ENCODE measurements at places on chromosomes 12 and 14.

- no peak for DNase-seq
Observed at GRCh38 chr12:127925971-127926370, 341.0 kb upstream of the TMEM132C start.

- DNase-seq, result no peak
Observed at GRCh38 chr14:73795466-73795865, 56.2 kb upstream of the PTGR2 start.

DNA sequence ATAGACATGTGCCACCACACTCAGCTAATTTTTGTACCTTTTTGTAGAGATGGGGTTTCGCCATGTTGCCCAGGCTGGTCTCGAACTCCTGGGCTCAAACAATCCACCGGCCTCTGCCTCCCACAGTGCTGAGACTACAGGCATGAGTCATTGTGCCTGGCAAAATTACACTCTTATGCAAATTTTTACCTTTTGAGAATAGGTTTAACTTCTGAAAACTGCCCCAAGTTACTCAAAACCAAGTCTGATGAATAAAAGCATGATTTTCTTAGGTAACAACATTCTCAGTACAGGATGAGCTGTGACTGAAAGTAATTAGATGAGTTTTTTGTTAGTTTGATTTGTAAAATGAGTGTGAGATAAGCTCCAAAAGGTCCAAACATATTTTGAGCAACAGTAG lies 166.0 kb downstream of the RPS29 start:
- no peak for DNase-seq

DNA sequence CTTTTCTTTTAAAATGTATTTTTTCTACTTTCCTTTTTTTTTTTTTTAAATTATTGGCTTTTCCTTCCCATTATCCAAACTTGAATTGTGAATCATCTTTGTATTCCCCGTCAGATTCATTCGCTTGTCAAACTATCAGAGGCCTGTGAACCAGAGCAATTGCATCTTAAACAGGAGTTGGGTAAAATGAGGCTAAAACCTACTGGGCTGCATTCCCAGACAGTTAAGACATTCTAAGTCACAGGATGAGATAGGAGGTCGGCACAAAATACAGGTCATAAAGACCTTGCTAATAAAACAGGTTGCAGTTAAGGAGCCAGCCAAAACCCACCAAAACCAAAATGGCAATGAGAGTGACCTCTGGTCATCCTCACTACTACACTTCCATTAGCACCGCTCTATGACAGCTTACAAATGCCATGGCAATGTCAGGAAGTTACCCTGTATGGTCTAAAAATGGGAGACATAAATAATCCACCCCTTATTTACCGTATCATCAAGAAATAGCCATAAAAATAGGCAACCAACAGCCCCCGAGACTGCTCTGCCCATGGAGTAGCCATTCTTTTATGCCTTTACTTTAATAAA lies 19.9 kb downstream of the FUT8 start:
- DNase-seq, result no peak

DNA sequence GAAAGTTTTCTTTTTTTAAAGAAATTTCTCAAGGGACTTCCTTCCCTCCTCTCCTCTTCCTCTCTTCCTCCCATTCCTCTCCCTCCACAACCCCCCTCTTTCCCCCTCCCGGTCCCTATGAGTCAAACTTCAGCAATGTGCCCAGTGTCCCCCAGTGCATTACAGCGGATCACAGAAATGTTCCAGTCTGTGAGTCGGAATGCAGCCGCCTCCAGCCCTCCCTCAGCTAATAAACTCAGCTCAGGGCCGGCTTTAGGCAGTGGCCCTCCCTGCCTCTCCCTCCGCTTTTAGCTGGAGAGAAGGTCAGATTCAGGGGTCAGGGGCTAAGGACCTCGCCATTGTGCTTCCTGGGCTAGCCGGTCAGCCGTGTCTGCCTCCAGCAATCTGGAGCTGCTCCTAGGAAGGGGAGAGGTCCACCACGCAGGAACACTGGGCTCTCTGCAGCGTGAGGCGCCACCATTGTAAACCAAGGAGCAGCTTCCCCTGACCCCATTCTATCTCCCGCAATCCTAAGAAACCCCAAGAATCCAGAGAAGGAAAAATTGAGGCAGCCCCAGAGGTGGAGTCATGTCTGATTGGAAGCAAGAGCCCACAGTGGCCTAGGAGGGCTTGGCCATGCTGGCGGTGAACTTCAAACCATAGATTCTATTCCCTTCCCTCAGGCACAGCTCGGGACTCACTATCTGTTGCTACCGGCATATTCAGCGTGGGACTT lies 1.1 kb upstream of the HDAC7 start:
- peak; percentile 72 for DNase-seq

DNA sequence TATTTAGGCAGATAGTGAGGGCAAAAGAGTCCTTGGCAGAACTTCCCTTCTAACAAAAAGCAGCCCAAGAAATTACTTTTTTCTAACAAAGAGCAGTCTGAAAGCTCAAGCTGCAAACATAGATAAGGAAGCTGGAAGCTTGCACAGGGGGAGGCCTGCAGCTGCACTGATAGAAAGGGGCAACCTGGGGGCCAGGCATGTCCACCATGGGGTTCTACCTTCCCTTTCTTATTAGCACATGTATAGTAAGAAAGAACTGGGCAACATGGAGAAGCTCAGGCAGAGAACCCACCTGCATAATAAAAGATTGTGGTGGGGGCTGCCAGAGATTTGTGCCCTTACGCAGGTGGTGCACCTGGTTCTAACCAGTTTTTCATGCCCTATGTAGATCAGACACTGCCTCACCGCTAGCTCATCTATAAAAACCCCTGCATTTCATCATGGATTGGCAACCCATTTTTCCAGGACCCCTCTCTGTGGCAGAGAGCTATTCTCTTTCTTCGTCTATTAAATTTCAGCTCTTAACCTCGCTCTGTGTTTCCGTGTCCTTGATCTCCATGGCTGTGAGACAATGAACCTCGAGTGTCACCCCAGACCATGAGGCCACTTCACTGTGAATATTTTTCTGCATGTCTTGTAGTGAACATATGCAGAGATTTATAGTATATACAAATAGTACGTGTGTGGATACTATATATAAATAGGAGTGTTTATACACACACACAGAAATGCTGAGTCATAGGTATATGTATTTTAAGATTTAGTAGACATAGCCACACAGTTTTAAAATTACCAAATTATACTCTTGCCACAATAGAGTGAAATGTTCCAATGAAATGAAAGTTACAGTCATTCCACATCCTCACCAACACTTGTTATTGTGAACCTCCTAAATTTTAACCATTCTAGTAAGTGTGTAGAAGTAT lies 53.0 kb downstream of the PEX5 start:
- no peak for DNase-seq

Measured in stomach (tissue), 19 donors.